Caudate nucleus (tissue), 63 donors: ENCODE measurements at places on chromosomes 1 and 21.

DNA sequence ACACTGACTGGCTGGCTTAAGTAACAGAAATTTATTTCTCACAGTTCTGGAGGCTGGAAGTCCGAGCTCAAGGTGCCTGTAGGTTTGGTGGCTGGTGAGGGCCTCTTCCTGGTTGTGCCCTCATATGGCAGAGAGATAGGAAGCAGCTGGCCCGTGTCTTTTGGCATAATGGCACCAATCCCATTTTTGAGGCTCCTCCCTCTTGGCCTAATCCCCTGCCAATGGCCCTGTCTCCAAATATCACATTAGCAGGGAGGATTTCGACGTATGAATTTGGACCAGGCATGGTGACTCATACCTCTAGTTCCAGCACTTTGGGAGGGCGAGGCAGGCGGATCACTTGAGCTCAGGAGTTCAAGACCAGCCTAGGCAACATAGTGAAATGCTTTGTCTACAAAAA, 37.4 kb downstream of the AGPAT3 start:
- no peak for DNase-seq

DNA sequence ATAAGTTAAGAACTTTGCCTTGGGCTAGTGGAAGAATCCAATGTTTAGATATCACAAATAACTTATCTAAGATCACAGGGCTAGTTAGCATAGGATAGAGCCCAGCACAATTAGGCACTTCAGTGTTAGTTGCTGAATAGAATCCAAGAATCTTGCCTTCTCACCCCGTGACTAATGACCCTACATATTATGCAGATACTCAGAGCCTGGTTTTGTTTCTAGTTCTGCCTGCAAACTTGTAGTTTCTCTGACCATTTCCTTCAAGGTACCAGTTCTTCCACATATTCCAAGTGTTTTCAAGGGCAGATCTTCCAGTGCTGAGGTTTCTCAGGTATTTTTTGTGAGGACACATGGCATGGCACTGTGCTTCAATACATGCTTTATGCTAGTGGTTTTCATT, 239.3 kb downstream of the KCNK2 start:
- DNase-seq, result no peak

- no peak for DNase-seq
Measured at GRCh38 chr1:79364896-79365295, 358.4 kb upstream of the ADGRL4 start.

- DNase-seq, result no peak
Measured at GRCh38 chr1:95876276-95876675, 642.3 kb downstream of the RWDD3 start.

- DNase-seq, result peak; percentile 62
Measured at GRCh38 chr1:42456754-42457089, 379 bp downstream of the PPCS start.

DNA sequence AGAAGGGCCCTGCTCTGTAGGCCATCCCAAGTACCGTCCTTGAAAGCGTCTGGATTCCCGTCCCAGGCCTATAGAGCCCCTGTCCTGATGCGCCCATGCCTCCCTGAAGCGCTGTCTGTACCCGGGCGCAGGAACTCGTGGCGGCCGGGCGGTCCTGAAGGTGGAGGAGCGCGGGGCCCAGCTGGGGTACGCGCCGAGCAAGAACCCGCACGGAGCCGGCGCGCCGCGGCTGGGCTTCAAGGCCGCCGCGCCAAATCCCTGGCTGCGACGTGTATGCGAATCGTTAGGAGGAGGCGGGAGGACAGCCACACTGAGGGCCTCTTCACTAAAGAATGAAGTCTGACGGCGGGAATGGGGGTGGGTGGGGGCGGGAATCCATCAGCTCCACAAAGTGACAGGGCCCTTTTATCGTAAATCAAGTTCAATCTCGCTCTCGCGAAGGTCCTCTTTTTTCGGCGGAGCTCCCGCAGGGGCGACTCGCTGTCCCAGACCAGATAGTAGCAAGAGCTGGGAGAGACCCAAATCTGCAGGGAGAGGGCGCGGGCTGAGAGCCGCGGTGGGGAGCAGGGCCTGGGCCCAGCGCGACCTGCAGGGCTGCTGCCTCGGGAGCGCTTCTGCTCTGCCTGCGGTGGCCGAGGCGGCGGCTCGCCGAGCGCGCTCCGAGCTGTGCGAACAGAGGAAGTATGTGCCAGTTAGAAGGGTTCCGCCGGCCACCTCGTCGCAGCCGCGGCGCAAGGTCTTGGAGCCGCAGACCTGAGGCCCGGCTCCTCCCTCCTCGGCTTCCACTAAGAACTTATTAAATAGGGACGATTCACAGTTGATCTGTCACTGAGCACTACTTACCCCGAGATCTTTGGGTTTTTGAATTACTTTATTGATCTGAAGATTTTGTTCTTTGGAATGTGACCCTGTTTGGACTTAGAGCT, 10.4 kb downstream of the BARHL2 start:
- DNase-seq, result no peak

- DNase-seq, result no peak
Measured at GRCh38 chr1:75727571-75727970, 3.1 kb downstream of the ACADM start.

DNA sequence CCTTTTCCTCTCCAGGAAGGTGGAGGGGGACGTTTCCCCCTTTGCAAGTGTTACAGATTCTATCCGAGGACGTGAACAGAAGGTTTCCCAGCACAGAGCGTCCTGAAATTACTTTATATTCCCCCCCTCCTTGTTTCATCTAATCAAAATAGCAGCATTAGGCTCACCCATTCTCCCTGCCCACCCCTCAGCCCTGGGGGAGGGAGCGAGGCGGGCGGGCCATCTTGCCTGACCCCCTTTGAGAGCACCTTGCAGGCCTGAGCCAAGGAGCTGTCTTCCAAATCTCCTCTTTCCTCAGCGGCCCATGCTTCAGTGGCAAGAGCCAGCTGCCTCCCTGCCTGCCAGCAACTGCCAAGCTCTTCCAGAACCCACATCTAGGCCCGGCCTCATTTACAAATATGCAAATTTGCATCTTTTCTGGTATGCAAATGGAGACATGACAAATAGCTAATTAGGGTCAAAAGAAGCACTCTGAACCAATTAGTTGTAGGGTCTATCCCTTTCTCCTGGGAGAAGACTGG, 69.1 kb upstream of the POU3F1 start:
- no peak for DNase-seq

- DNase-seq, result no peak
Measured at GRCh38 chr1:12179111-12179519, 12.3 kb downstream of the TNFRSF1B start.

- DNase-seq, result no peak
Measured at GRCh38 chr1:93349231-93350135, 3.8 kb downstream of the DR1 start.

DNA sequence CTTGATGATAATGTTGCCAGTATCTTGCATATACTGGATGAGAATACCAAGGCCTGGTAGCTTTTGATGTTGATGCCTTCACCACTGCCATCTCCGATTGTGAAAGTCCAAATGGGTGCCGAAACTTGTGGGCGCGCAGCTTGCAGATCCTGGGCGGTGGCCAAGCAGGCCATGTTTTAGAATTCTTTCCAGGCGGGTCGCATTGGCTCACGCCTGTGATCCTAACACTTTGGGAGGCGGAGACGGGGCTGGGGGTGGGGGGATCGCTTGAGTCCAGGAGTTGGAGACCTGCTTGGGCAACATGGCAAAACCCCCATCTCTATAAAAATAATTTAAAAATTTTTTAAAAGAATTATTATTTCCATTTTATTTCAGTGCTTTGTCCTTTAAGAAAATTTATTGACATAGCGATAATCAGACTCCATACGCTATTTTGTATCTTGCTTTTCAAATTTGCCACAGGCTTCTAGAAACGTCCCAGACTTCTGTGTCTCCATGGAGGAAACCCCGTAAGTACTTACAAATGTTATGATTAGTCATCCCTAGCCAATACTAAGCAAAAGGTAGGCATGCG, 592 bp upstream of the ZNF326 start:
- no peak for DNase-seq

GRCh38 chr1:211885747-211886522, 55.4 kb upstream of the LPGAT1 start:
- DNase-seq, result no peak

DNA sequence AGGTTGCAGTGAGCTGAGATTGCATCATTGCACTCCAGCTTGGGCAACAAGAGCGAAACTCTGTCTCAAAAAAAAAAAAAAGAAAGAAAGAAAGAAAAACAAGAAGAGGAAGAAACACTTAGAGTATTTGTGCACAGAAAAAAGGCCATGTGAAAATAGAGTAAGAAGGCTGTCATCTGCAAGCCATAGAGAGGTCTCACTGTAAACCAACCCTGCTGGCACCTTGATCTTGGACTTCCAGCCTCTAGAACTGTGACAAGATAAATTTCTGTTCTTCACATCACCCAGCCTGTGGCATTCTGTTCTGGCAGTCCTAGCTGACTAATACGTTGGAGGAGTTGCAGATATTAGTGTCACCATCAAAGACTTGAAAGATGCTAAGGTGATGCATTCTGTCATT, 12.1 kb upstream of the ZDHHC18 start:
- no peak for DNase-seq

- no peak for DNase-seq
Measured at GRCh38 chr1:106831511-106831910, 225.0 kb upstream of the PRMT6 start.

DNA sequence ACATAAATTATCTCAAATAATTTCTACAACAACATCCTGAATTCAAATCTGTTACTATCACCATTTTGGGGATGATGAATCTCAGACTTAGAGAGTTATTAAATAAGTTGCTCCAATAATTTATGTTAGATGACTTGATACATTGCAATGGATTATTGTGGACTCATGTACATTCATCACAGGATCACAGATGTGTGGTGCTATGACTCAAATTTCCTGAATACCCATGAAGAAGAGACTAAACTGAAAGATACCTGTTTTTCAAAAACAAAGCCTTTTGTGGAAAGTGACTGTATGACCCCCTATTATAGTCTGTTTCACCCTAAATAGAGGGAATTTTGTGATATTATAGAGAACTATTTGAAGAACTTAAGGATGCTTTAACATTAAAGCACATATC, 315.0 kb downstream of the PLA2G4A start:
- no peak for DNase-seq

DNA sequence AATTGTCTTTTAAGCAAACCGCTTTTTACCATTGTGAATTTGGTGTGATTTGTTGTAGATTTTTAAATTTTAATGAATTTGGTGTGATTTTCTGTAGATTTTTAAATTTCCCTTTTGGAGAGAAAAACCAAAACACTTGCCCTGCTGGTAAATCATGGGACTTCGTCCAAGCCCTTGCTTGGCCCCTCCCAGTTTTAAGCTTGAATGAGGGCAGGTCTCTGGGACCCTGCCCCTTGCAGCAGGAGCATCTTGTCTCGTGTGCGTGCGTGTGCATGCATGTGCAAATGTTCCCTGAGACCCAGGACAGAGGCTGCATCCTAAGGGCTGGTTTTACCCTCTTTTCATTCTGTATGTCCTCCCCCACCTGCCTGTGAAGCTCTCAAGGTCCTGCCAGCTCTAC, 248.6 kb downstream of the GREM2 start:
- DNase-seq, result no peak

- DNase-seq, result no peak
Measured at GRCh38 chr1:54253480-54253879, 53.5 kb downstream of the MRPL37 start.

DNA sequence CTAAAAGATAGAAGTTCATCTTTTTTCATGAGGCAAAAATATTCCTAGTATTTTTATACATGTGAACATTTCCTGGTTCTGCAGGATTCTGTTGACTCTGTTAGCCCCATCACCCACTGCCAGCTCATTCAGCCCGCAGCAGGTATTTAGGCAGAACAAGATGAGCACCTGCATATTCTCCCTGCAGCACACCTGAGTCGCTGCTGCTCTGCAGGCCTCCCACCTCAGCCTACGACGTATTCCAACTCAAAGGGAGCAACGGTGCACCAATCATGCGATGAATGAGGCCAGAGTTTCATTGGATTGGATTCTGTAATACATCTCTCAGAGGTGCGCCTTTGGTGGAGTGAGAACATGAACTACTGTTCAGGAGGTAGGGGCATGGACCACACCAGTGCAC, 87.6 kb downstream of the CNIH3 start:
- no peak for DNase-seq

GRCh38 chr1:1080122-1080757, 6.1 kb upstream of the RNF223 start:
- DNase-seq, result no peak

- DNase-seq, result no peak
Measured at GRCh38 chr1:178500936-178501554, 4.3 kb upstream of the CLEC20A start.

- no peak for DNase-seq
Measured at GRCh38 chr1:245276445-245276844, 121.7 kb downstream of the KIF26B start.

DNA sequence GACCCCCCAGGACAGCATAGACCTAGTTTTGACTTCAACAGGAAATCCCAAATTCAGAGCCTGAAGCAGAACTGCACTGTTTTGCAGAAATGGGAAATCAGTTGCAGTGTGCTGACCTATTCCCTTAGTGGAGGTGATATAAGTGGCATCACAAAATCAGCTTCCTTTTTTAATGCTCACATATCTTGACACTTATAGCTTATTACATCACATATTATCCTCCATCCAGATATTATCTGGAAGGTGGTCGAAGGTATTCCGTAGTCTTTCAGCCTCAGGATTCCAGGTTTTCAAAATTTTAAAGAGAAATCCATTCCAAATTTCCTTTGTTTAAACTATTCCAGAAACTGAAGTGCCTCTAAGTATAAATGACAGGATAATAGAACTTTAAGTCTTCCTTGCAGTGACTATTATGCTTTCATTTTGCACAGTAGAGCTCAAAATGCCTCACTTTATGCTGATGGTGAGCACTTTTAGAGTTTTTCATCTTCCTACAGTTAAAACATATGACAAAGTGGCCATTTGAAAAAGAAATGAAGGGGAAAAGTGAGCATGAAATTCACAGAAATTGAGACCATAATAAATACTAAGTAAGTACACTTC, 106.4 kb upstream of the DPYD start:
- no peak for DNase-seq

GRCh38 chr1:181100015-181100905, 11.8 kb downstream of the IER5 start:
- no peak for DNase-seq

GRCh38 chr1:155175281-155175926, 1.8 kb downstream of the TRIM46 start:
- no peak for DNase-seq

GRCh38 chr1:9442278-9442846, 96.9 kb upstream of the SLC25A33 start:
- DNase-seq, result no peak

DNA sequence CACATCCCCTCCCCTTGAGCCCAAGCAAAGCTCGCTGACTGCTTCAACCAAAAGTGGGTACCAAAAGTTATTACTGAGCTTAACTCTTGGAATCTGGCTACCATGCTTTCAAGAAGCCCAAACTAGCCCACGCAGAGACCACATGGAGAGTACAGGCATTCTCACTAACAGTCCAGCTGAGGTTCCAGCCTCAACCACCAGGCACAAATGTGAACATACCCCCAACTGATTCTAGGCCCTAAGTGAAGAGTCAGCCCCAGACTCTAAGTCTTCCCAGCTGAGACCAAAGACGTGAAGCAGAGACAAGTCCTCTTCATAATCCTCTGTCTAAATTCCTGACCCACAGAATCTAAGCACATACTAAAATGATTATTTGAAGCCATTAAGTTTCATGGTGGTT, 36.8 kb downstream of the EVI5 start:
- no peak for DNase-seq

GRCh38 chr1:59967141-59967697, 40.6 kb upstream of the CYP2J2 start:
- no peak for DNase-seq
